ENCODE measurements at places on chromosomes 4 and X.

- DNase-seq = no peak
These were observed 262.6 kb downstream of the STIM2 start for GRCh38 chr4:27123123-27123768.

- no peak for DNase-seq
These were observed 23.1 kb downstream of the ACSL1 start for GRCh38 chr4:184802697-184803015.

DNA sequence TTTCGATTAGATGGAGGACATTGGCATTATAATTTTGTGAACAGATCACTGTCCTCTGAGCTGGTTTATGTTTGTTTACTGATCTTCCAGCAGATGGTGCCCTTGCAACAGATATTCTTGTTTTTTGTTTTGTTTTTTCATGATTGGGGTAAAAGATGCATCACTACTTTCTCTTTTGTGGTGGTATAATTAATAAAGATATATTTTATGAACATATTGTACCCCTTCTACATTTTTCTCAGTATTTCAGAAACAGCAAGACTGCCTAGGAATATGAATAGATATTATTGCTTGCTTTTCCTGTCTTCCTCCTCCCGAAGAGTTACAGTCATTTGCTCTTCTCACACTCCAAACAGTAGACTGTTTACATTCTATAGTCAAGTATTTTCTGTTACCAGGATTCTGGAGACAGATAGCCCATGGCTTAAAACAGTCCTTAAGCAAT is 905.2 kb downstream of the TRAM1L1 start:
- DNase-seq = no peak

- DNase-seq = no peak
These were observed 10.0 kb downstream of the FAM184B start for GRCh38 chr4:17771284-17771908.

- no peak for DNase-seq
These were observed 1.7 kb downstream of the PDGFRA start for GRCh38 chr4:54230484-54231418.

DNA sequence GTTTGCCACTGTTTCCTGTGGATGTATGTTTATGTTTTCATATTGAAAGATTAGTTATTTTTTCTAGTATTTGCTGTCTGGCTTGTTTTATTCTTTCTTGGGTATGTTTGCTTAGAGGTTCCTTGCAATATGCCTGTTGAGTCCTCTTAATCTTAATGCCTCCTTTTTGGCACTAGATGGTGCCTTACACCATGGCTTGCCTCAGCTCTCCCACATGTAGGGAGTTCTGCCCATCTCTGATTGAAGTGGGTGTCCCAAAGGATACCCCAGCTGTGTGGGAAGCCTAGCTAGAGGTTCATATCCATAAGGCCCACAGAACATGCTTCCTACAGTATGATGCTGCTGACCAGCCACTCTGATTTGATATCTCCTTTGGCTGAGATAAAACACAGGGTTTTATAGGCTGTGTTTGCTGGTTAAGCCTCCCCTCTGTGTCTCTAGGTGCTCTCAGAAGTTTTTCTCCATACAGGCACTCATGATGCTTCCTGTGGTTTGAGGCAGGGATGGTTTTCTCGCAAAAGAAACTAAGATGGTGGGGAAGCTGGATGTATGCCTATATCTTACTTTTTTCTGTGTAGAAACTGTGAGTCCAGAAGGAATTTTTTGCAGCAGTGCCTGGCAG is 162.4 kb downstream of the ASB9 start:
- DNase-seq = no peak

DNA sequence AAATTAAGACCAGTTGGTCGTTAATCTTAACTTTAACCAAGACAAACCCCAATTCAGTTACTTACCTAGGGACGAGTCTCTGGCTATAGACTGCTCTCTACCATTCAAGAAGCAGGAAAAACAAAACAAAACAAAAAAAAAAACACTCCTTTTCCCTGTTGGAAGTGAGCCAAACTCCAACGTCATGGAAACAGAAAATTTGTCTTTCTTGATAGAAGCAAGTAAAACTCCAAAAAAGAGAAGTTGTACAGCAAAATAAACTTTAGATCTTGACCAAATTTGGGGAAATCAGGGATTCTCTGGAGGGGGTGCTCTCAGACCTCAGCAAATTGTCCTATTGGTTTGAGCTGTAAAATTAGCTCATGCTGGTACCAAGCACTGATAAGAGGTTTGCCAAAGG is 3.7 kb downstream of the CNGA1 start:
- DNase-seq = no peak

- no peak for DNase-seq
These were observed 46.6 kb downstream of the TSPAN5 start for GRCh38 chr4:98611677-98612317.

- no peak for DNase-seq
These were observed 16.6 kb upstream of the KLHL2 start for GRCh38 chr4:165190591-165191347.

DNA sequence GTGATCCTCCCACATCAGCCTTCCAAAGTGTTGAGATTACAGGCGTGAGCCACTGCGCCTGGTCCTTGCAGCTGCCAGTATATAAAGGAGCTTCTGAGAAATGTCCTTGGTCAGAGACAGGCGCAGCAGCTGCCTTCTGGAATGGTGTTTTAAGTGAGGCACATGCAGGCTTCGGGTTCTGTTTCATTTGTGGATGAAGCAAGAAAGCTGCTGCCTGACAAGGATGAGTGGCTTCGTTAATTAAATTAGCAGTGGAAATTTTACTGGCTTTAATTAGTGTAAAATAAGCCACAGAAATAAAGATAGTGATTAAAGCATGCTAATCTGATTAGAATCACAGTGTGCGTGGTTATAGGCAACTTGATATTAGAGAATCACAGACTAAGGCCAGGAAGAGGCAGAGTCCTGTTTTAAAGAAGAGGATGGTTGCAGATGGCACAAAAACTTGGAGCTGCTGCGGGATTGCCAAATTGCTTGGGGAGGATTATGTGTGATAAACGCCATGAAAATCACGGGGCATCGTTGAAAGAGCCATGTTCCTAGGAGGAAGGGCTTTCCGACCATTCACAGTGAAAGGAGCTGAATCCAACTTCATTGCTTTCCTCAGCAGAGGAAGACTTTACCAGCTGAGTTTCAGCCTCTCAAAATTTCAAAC is 348.4 kb upstream of the FAT1 start:
- no peak for DNase-seq

DNA sequence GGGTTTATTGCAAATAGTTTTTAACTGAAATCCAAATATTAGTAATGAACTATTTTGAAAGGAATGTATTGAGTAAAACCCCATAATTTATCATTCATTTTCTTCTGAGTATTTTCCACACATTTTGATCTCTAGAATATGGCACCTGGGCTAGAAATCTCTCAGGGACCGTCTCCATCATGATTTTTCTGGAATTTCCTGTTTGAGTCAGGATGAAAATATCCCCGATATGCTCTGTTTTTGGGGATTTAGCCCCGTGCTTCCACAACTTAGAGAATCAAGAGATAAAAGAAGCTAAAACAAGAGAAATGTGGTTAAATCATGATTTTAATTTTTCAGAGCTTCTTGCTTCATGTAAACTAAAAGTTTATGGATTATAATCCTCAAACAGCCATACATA is 114.2 kb downstream of the SPCS3 start:
- no peak for DNase-seq
